ENCODE measurements at places on chromosomes 6 and 20.

DNA sequence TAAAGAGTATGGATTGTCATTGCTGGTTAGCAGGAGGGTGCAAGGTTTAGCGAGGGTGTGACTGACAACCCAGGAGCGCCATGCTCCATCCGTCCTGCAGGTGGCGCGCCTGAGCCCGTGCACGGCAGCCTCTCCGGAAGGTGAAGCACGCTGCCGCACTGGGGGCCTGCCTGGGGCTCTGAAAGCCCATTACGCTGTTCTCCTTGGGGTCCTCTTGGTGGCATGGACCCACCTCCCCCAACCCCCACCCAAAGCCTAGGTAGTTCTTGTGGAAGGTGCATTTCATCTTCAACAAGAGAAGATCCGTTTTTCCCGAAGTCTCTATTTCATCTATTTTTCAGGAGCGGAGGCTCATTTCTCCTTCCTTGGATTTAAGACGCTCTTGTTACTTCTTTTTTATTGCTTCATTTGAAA lies 197.4 kb upstream of the KCNG1 start:
- peak; percentile 7 for DNase-seq

DNA sequence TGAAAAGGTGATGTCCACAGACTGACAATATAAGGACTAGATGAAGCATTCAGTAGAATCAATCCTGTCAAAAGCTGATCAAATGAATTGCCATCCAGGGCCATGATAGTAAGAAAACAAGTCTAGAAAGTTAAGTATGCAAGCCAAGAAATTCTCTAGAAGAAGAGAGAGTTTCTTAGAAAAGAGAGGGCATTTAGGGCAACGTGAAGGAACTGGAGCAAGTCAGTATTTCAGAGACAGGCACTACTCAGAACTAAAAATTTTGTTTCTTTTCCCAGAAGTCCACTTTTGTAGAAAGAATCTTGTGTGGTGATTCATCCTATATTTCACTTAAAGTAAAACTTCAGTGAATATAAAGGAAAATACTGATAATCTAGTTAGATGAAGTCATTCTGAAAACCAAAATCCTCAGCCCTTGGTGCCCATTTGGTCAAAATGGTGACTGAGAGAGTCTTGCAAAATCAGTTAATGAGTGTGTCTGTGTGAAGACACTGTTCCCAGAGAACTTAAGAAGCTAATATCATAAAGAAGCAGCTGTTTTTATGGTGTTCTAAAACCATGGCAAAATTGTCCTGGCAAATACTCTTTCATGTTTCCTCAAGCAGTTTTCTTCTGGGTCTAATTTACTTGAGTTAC lies 82.2 kb downstream of the COL19A1 start:
- no peak for DNase-seq

GRCh38 chr6:70345619-70346018 lies 42.7 kb upstream of the COL9A1 start:
- no peak for DNase-seq

GRCh38 chr20:19566226-19566945 lies 191.7 kb upstream of the RIN2 start:
- DNase-seq, result no peak

DNA sequence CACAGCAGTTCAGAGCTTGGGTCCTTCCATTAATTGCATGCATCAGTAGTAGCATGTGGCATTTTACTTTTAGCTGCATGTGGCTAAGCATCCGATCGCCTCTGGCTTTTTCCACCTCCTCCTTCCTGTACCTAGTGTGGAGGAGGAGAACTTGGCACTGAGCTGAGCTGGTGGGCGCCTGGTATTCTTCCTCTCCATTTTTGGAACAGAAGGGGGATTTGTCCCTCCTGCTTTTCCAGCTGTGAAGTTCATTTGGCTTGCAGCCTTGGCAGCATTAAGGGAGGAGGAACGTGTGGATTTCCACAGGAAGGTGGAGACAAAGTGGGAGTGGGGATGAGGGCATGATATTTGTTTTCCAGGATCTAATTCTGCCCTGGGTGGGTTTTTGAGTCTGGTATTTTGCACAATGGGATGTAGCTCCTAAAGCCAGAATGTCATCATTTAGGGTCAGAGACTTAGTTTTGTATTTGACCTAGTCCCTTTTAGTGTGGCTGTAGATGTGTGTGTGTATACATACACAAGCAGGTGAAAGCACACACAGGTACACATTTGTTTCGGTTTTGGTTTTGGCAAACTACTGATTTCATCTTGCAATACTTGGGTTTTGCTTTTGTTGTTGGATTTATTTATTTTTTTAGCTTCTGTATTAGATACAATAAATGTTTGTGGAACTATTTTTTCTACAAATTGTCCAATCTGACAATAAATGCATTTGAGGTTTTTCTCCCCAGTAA lies 90.0 kb downstream of the SASH1 start:
- no peak for DNase-seq

DNA sequence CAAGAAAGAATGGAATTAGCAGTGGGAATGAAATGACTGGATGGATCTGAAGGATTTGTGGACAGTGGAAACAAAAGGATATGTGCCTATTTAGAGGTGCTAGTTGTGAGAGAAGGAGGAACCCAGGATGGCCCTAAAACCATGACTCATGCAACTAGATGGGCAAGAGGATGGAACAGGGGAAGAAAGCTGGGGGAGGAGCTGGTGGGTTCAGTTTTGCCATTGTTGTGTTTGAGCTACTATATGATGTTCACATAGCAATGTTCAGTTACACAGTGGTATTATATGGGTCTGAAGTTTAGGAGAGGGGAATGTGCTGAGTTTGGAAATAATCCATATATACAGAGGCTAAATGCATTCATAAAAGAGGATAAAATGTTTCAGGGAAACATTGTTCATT lies 125.7 kb upstream of the SSTR4 start:
- DNase-seq, result no peak

DNA sequence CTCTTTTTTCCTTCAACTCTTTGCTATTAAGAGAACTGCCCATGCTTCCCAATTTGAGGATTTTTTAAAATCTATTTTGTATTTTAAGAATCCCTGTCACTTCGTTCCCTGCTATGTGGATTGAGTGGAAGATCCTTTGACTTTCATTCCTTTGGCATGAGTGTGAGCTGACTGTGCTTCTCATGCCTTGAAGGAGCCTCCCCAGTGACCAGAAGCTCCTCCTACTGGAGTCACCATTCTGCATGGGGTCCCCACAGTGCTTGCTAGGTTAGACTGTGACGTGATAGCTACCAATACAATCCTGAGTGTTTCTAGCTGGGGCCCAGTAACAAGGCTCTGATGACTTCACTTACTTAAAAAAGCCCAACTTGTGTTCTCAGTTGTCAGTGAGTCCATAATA lies 104.4 kb upstream of the LAMP5 start:
- no peak for DNase-seq

DNA sequence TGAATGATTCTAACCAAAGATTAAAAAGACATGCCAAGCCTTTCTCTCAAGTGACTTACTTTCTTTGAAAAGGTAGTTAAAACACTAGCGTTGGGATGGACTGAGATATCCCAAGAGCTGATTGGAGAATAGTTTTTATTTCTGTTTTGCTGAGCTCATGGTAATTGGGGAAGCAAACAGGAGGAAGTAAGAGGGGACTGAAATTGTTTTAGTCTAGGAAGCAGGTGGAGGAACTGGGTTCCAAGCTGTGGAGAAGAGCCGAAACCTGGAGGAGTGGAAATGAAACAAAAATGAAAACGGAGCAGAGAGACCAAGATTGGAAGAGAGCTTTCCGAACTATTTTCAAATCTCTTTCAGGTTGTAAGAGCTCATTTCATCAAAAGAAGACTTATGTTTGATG lies 59.9 kb upstream of the TENT5A start:
- DNase-seq, result no peak

DNA sequence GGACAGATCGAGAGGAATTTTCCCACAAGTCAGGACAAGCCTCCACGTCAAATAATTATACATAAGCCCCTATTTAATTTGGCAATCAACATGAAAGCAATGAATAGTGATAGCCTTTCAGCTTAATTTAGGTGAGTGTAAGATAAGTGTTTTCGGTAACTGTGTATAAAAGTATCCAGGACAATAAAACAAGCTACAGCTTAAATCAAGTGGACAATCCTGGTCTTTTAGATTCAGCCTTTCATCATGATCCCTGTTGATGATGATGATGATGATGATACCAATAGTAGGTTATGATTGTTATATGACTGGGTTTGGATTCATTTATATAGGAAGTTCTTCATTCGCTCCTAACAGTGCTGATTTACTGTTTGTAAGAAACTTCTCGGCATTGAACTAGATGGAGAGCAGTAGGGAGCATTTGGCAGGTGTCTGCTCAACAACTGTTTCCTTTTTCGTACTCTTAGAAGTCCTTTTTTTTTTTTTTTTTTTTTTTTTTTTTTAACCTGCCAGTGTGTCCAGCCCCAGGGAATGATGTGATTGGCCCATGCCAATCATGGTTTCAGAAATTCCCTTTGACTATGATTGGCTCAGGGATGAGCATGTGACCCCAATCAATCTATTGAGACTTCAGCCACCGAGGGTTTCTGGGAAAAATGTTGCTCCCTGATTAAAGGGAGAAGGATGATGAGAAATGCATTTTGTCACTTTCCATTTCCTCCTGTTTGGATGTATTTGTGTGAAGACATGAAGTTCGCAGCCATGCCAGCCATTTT lies 11.3 kb upstream of the RNF182 start:
- no peak for DNase-seq

- no peak for DNase-seq
These were observed 45.3 kb upstream of the NRSN1 start for GRCh38 chr6:24080711-24081110.

DNA sequence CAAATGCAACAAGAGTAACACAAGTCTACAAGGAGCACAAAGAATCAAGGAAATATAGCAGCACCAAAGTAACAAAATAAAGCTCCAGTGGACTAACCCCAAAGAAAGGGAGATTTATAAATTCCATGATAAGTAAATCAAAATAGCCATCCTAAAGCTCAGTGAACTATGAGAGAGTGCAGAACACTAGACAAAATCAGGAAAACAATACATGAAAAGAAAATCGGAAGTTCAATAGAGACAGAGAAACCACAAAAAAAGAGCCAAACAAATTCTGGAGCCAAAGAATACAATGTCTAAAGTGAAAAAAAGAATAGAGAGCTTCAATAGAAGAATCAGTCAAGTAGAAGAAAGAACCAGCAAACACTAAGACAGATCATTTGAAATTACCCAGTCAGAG lies 247.3 kb upstream of the TENT5A start:
- DNase-seq, result no peak

GRCh38 chr6:130697995-130698535 lies 129.1 kb upstream of the SMLR1 start:
- DNase-seq, result peak; percentile 5

GRCh38 chr6:410555-411395 lies 19.2 kb downstream of the IRF4 start:
- no peak for DNase-seq

- no peak for DNase-seq
These were observed 296.4 kb downstream of the PAX1 start for GRCh38 chr20:22001886-22002285.

DNA sequence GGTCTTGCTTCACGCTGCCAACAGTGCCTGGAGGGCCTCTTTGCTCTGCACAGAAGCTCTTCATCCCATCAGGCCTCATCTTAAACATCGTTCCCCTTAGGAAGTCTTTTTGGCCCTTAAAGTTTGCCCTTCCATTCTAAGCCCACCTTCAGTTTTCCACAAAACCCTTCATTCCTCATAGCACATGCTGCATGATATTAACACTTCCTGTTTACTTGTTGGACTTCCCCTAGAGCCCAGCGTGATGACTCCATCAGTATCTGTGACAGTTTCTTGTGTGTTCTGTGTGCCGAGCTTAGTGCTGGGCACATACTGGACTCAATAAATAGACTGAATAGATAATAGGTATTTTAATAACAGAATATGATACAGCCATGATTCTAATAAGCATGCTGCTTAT lies 2.2 kb downstream of the NT5DC1 start:
- DNase-seq, result no peak

DNA sequence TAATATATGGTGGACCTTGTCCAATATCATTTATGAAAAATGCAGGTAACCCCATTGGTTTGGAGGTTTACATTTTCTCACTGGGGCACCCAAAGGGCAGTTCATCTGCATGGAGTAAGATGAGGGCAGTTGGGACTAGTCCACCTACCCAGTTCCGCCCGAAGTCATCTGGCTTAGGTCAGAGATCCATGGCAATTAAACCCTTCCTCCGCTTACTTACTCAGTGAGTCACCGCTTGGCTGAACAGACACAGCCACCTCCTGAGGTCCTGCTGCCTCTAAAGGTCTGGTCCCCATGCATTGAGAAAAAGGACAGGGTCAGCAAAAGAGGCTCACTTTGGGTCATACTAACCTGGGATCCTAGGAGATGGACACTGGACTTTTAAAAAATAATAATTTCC lies 102.9 kb upstream of the PRL start:
- DNase-seq, result no peak

- no peak for DNase-seq
These were observed 113.0 kb upstream of the LAMP5 start for GRCh38 chr20:9401371-9401770.

GRCh38 chr6:83974409-83975050 lies 59.0 kb upstream of the MRAP2 start:
- DNase-seq, result no peak

DNA sequence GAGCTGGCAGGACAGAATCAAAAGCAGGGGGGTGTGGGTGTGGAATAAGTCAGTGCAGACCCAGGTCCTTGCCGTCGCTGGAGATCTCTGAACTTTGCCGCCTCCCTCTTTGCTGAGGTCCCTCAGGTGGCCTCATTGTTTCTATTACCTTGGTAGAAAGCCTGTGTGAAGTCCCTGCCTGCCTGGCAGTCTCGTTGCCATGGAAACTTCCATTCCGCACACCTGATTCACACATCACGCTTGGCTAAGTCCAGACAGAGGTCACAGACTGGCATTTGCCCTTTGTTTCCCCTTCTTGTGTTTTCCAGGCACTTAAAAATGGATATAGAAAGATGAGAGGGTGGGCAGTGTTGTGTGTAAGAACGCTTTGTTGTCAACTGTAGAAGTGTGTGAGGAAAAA lies 260.6 kb downstream of the PRL start:
- no peak for DNase-seq

DNA sequence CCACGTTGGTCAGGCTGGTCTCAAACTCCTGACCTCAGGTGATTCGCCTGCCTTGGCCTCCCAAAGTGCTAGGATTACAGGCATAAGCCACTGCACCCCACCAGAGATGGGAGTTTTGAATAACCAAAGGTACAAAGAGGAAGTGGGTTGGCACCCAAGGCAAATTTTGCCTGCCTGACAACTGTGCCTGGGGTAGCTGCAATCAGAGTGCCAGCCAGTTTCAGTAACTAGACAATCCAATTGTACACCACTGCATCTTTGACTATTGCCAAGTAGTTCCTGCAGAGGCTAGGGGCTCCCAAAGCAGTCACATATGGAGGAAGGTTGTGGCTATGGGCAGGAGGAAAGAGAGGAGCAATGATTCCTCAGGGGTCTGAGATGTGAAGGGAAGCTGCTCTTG lies 16.6 kb downstream of the ZC3H12D start:
- DNase-seq, result no peak

DNA sequence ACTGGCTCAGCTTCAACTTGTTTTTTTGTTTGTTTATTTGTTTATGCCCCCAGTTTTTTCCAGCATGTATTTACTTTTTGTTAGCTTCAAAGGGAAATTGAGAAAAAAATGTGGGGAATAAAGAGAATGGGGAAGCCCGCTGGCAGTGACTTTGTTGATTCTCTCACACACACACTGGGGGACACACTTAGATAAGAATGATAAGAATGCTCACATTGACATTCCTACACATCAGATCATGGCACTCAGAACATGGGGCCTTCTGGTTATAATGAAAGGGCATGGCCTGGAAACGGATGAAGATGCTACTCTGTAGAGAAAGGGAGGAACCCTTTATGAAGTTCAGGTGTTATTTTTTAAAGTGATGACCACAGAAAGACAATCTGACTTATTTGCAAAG lies 15.6 kb upstream of the DAAM2 start:
- DNase-seq, result no peak

GRCh38 chr20:41635158-41635557 lies 17.0 kb upstream of the CHD6 start:
- DNase-seq, result no peak

All from activated naive CD4-positive, alpha-beta T cell (primary cell).